ENCODE measurements at places on chromosomes 1 and 21. TPM values are rescaled to one million over a fixed set of nuclear protein-coding genes. Genes with fewer than 3 reads are reported as not detected.

Gene NFASC
- 0.33 TPM for total RNA-seq

Gene SPRR2E
- total RNA-seq, result not detected

DNA sequence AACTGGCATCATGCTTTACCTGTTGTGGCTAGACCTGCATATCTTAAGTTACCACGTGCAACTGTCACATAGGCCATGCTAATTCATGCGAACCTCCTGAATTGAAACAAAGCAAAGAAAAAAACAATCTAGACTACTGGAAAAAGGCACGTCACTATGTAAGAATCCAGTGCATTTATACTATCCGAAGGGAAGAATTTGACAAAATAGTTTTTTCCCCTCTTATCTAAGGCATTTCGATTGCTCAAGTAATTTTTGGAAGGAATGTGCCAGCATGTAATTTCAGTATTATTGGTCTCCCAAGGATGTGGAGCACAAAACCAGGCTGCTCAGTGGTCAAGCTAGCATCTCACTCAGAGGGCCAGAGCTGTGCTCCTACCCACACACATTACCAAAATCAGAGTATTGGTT, 31.5 kb upstream of the C1orf198 start:
- DNase-seq, result no peak
- H3K4me3 ChIP-seq, result no peak overlapping the region
- H3K36me3 ChIP-seq, result peaks cover 4% of the 10 kb centered on the region
- H3K4me1 ChIP-seq, result peaks cover 3% of the 10 kb centered on the region
- H3K27ac ChIP-seq, result no peak overlapping the region

DNA sequence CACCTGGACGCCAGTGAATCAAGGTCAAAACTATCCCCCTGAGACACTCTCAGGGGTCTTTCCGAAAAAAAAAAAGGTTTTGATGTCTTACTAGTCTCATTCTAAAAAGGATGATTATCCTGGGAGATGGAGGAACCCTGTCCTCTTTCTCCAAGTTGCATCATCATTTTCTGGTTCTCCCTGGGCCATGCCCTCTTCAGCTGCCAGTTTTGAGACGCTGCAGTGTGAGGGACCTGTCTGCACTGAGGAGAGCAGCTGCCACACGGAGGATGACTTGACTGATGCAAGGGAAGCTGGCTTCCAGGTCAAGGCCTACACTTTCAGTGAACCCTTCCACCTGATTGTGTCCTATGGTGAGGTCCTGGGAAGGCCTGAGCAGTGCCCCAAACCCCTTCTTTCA, 3.5 kb downstream of the FCRLA start:
- no peaks in the 10 kb centered on the region for H3K4me1 ChIP-seq
- no peaks in the 10 kb centered on the region for H3K36me3 ChIP-seq
- no peak overlapping the region for H3K27ac ChIP-seq
- H3K27me3 ChIP-seq, result peaks cover 23% of the 10 kb centered on the region
- no peak for DNase-seq

DNA sequence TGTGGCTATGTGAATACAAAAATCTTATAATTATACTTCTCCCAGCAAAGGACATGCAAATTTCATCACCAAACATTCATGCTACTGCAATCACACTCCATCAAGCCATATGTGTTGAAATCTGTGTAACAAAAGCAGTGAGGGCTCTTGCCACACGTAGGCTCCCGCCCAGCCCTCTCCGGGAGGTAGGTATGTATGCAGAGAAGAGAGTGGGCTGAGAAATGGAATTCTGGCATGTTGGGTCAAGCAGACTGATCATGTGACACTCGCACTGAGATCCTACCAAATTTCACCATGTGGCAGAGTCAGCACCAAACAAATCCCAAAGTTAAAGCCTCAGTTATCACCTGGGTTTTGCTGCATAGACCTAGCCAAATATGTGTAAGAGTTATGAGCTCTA, 49.7 kb downstream of the APP start:
- no peak for DNase-seq
- no peak overlapping the region for H3K27ac ChIP-seq
- H3K4me3 ChIP-seq, result no peak overlapping the region

GRCh38 chr1:7538033-7538432, 233.1 kb upstream of the VAMP3 start:
- H3K36me3 ChIP-seq, result no peaks in the 10 kb centered on the region
- H3K4me3 ChIP-seq, result no peak overlapping the region
- H3K27ac ChIP-seq, result no peak overlapping the region
- DNase-seq, result no peak
- no peaks in the 10 kb centered on the region for H3K4me1 ChIP-seq
- H3K27me3 ChIP-seq, result peaks cover 5% of the 10 kb centered on the region

Gene EXOC8
- total RNA-seq, result 10.0 TPM

GRCh38 chr1:201318504-201319340, 35.4 kb downstream of the PKP1 start:
- no peak overlapping the region for H3K4me3 ChIP-seq
- peaks cover 3% of the 10 kb centered on the region for H3K27me3 ChIP-seq
- DNase-seq, result no peak
- no peaks in the 10 kb centered on the region for H3K36me3 ChIP-seq
- H3K4me1 ChIP-seq, result no peaks in the 10 kb centered on the region
- H3K27ac ChIP-seq, result no peak overlapping the region

DNA sequence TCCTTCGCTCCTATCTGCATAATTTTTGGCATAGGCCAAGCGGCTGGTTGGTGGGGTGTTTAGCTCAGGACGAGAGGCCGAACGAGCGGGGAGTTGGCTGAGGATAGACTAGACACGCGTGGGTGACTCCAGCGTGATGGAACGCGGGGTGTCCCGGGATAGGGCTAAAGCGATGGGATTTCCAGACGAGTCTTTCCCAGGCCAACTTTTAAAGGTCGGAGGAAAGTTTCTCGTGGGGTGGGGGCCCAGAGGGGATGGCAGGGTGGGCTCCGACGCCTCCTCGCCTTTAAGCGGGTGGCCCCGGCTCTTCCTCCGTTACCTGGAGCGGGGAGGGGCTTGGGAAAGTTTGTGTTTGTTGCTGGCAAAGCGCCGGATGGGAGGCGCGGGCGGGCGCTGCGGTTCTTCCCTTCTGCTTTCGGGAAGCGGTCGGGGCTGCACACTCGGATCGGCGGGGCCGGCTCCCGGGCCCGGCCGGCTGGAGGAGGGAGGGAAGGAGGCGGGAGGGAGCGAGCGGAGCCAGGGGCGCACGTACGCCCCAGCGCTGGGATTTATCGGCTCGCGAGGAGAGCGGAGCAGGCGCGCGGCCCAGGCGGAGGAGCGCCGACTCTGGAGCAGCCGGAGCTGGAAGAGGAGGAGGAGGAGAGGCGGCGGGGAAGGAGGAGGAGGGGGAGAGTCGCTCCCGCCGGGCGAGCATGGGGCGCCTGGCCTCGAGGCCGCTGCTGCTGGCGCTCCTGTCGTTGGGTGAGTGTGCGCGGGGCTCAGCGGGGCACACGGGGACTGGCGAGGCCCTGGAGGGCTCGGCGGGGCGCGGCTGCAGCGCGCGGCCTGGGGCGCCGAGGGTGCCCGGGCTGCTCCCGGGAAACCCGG, at the start of gene PTGFRN:
Gene PTGFRN, plus strand, starts transcription at position 405 of the 867 bp plus-strand sequence. Its CDS starts 288 bp downstream, at position 693.
- peak within 1 kb of the TSS; percentile 59 for H3K27ac ChIP-seq
- H3K4me3 ChIP-seq, result peak within 1 kb of the TSS; percentile 71
- H3K27me3 ChIP-seq, result no peaks in the 10 kb centered on the region
- no peaks in the 10 kb centered on the region for H3K36me3 ChIP-seq
- peaks cover 3% of the 10 kb centered on the region for H3K4me1 ChIP-seq

- no peaks in the 10 kb centered on the region for H3K27me3 ChIP-seq
- H3K4me1 ChIP-seq, result no peaks in the 10 kb centered on the region
- H3K36me3 ChIP-seq, result no peaks in the 10 kb centered on the region
- no peak overlapping the region for H3K27ac ChIP-seq
- DNase-seq, result no peak
- no peak overlapping the region for H3K4me3 ChIP-seq
Observed at GRCh38 chr21:40191196-40191595, 324.0 kb downstream of the PCP4 start.

DNA sequence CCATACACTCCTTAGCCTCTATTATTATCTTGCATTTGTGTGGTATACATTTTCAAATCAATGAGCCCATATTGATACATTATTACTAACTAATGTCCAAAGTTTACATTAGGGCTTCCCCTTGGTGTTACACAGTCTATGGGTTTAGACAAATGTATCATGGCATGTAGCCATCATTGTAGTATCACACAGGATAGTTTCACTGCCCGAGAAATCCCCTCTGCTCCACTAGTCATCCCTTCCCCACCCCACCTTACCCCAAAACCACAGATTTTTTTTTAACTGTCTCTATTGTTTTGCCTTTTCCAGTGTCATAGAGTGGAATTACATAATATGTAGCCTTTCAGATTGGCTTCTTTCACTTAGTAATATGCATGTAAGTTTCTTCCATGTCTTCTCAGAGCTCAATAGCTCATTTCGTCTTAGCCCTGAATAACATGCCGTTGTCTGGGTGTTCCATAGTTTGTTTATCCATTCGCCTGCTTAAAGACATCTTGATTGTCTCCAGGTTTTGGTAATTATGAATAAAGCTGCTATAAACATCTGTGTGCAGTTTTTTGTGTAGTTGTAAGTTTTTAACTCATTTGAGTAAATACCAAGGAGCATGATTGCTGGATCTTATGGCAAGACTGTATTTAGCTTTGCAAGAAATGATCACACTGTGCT, 86.4 kb upstream of the LYST start:
- H3K4me3 ChIP-seq, result no peak overlapping the region
- DNase-seq, result peak; percentile 64
- peaks cover 34% of the 10 kb centered on the region for H3K4me1 ChIP-seq
- peak overlapping the region; percentile 10 for H3K27ac ChIP-seq

- no peaks in the 10 kb centered on the region for H3K36me3 ChIP-seq
- H3K27me3 ChIP-seq, result peaks cover 4% of the 10 kb centered on the region
- H3K27ac ChIP-seq, result no peak overlapping the region
- peaks cover 6% of the 10 kb centered on the region for H3K4me1 ChIP-seq
Observed at GRCh38 chr1:70455291-70455690, 44.2 kb downstream of the CTH start.

GRCh38 chr1:15965228-15965767, 10.6 kb downstream of the ZBTB17 start:
- H3K27me3 ChIP-seq, result no peaks in the 10 kb centered on the region
- DNase-seq, result peak; percentile 42
- peaks cover 39% of the 10 kb centered on the region for H3K36me3 ChIP-seq

Gene ATP1A4
- total RNA-seq, result not detected

Gene LYPD8
- not detected for total RNA-seq

Data from activated CD4-positive, alpha-beta T cell treated with anti-CD3 and anti-CD28 coated beads for 36 hours (primary cell).